Erythroblast (primary cell): ENCODE measurements at places on chromosomes 4 and X.

GRCh38 chrX:110125446-110126162, 122.7 kb downstream of the TMEM164 start:
- no peak for DNase-seq

GRCh38 chr4:174714393-174715211, 114.4 kb downstream of the GLRA3 start:
- DNase-seq, result peak; percentile 88

DNA sequence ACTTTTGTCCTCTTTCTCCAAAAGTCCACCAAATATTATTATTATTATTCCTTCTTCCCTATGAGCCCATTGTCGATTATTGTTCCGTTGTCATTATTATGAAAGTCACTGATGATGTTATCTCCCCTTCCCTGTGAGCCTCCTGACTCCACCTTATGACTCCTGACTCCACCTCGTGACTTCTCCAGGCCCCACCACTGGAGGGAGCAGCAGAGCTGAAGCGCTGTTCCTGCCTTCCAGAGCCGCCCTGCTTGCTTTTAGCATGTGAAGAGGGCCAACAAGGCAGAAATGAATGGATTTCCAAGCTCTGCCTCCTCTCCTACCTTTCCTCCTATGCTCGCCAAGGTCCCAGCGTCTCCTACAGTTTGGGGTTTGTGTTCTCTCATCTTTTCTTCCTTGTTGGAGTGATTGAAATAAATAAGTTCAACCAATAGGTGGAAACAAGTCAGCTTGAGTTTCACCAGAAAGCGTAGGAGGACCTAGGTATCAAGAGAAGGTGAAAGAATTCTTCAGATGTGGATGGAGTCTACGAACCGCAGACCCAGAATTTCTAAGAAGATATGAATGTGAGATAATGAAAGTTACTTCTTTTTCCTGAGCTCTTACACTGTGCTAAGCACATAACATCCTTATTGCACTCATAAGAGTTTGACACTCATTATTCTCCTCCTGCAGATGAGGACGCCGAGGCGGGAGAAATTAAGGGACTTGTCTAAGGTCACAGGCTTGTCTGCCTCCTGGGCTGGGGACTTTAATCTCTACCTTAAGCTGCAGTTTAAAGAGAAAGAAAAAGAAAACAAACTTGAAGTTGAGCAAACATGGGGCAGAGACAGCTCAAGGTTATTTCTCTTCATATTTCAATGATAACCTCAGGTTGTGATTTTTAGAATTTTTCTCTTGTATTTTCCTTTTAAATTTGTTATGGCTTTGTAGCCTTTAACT, 26.1 kb downstream of the IGSF1 start:
- DNase-seq, result peak; percentile 5

DNA sequence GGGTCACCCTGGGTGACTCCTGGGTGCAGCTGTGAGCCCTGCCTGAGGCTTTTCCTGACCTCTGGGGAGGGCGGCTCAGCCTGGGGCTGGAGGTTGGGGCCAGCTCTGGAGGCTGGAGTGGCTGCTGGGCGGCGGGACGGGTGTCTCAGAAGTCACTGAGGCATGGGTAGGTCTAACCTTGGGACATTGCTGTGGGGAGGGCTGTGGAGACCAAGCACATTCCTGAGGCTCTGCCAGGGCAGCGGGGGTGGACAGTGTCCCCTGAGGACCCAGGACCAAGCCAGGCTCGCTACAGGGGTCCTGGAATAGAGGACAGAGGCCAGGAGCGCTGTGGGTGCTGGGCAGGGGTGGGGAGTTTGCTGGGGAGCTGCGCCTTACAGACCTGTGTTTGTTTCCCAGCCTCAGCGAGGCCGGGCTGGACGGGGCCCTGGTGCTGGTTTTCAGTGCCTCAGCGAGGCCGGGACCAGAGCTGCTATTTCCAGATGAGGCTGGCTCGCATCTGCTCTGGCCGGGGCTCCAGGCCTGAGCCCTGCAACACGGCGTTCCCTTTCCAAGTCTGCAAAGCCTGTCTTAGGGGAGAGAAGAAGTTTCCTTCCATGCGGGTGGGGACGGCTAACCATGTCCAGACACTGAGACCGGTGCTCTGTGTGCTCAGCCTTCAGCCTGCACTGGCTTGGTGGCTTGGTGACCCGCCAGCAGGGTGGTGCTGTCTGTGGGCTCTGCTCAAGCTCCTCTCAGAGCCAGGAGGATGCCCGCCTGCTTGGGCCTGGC, 3.0 kb upstream of the SLC25A6 start:
- DNase-seq, result no peak

DNA sequence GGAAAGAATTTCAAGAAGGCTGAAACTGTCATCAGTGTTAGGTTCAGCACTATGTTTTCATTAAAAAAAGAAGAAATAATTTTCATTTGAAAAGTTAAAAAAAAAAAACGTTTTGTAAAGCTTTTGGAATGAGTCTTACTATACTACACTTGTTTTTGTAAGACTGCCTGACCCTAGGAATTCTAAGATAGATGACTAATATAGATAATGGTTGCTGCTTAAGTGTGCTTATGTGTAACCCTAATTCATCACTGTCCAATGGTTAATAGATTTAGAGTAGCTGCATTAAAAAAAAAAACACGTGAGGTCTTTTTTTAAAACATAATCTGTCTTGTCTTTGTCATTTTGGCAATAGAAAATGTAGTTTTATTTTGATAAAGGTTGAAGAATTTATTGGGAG, 323.2 kb downstream of the IL1RAPL1 start:
- no peak for DNase-seq

DNA sequence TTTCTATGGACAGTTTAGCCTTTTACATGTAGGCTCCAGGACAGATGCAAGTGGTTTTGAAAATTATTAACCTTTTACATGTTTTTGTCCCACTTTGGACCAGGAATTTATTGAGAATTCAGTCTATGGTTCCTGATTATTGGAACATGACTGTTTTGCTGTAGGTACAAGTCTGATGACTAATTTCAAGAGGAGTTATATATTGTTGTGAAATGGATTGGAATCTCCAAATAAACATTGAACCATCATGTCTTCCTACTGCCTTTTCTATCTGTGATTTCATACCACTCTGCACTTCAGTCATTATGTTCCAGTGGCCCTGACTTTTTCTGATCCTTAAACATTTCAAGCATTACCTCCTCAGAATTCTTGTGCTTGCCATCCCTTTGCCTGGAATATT, 35.9 kb downstream of the TBC1D19 start:
- DNase-seq, result no peak

DNA sequence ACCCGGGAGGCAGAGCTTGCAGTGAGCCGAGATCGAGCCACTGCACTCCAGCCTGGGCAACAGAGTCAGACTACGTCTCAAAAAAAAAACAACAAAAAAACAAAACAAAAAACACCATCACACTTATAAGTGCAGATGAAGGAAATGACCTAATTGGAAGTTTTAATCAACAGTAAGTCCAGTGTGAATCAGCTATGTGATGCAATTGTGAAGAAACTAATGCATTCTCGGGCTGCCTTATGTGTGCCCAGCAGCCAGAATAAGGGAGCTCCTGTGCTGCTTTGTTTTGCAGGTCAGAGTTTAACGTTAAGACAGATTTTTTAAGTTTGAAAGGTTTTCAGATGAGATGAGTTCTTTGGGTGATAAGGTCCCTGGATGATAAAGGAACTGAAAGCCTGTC, 10.8 kb downstream of the DAPP1 start:
- no peak for DNase-seq

- no peak for DNase-seq
Observed at GRCh38 chrX:94854251-94854650, 1180.2 kb downstream of the FAM133A start.

DNA sequence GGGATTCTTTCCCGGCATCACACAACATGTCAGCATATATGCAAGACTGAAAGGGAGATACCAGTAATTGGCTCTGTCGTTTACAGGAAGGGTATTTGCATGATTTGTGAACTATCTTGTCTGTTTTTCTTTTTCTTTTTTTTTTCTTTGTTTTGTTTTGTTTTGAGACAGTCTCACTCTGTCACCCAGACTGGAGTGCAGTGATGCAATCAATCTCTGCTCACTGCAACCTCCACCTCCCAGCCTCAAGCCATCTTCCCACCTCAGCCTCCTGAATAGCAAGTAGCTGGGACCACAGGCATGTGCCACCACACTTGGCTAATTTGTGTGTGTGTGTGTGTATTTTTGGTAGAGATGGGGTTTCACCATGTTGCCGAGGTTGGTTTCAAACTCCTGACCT, 262.7 kb upstream of the F9 start:
- DNase-seq, result no peak

- no peak for DNase-seq
Observed at GRCh38 chrX:15464704-15465103, 28.4 kb downstream of the PIR start.
